ENCODE measurements at places on chromosomes 3 and 15.

- DNase-seq, result no peak
Observed at GRCh38 chr15:92672102-92672501, 16.5 kb upstream of the FAM174B start.

DNA sequence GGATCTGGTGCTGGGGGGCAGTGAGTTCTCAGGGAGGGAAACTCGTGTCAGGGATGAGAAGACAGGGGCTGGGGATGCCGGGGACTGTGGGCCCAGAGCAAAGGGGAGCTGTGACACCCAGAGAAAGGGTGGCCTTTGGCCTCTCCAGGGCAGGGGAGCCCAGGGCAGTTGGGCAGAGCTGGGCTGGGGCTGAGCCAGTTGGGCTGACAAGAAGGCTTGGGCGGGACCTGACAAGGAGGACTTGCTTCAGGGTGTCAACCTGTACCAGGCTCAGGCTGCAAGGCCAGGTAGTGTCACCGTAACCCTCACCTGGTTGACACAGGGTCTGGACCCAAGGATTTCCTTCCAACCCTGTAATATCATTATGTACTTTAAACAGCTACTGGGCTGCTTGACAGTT, 13.2 kb upstream of the ANPEP start:
- no peak for DNase-seq

GRCh38 chr3:30112902-30113484, 493.4 kb upstream of the TGFBR2 start:
- DNase-seq, result no peak

DNA sequence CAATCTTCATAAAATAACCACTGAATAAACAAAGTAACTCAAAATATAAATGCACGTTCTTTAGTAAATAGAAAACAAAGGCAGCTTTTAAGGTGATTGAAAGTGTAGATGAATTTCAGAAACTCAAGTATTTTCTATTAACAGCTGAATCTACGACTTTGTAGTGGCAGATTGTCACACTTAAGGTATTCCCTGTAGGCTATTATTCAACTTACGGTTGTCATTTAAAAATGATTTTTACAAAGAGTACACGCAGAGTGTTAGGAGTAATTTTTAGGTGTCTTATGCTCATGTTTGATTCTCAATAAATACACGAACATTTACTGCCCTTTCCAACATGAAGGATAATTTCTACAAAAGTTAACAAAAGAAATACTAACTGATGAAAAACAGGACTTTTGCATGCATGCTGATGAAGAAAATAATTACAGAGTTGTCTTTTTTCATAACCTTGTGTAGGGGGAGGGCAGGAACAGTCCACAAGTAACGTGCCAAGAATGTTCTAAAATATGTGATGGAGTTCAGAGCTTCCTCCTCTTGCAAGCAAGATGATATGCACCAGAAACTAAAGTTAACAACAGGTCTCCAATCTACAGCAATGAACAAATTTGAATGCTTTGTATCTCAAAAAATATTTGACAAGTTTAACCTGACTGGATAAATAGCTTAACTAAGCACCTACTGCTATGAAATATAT, 16.7 kb downstream of the DCBLD2 start:
- DNase-seq, result no peak

- no peak for DNase-seq
Observed at GRCh38 chr3:28280781-28281180, 39.4 kb downstream of the CMC1 start.

DNA sequence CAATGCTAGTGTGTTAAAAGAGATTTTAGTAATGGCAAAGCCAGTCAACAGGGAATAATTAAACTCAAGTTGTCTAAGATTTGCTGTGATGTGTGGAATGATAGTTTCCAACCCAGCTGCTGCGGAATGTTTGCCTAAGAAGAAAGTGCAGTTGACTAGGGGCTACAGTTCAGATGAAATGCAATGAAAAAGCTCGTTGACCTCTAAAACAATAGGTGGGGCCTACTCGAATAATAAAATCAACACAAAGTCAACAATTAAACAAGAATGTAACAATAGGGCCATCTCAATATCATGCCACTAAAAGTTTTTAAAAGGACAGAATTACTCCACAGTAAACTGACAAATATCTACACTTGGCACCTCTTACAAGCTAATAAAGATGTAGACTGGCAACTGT, 484.2 kb downstream of the MECOM start:
- DNase-seq, result no peak

DNA sequence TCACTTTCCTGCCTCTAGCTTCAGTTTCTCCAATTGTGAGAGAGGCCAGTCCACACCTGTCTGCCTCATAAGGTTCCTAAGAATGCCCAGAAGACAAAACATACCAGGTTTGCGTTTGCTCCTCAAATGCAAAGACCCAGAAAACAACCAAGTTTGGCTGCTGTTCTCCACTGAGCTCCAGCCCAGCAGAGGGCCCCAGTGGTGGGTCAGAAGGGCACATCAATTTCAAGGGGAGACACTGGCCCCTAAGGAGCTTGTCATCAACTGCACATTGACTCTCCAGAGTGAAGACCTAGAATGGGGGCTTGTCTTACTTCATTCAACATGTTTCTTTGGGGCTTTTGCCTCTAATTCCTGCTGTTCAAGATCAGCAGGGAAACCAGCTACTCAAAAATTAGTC, 127.9 kb upstream of the SLC6A11 start:
- no peak for DNase-seq

DNA sequence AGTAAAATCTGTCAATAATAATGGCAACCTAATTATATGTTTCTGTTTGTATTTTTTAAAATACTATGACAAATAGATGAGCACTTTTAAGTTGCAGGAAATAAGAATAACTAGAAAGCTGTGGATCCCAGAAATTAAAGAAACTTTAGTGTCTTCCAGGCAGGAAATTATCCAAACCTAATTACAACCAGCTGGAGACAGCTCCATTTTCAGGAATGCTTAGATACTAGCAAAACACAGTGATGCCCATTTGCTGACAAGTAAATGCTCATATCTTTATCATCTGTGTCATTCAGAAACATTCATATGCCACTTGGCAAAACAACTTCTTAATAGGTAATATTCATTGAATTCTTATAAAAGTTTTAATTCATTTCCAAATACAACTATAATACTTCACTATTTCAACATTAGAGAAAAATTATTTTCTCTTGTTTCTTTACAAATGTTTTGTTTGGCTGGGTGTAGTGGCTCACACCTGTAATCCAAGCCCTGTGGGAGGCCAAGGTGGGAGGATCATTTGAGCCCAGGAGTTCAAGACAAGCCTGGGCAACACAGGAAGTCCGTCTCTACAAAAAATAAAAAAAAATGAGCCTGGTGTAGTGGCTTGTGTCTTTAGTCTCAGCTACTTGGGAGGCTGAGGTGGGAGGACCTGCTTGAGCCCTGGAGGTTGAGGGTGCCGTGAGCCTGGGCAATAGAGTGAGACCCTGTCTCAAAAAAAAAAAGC, 169.1 kb upstream of the TSPAN3 start:
- no peak for DNase-seq

GRCh38 chr3:70981231-70981880, 602.2 kb downstream of the FOXP1 start:
- no peak for DNase-seq

DNA sequence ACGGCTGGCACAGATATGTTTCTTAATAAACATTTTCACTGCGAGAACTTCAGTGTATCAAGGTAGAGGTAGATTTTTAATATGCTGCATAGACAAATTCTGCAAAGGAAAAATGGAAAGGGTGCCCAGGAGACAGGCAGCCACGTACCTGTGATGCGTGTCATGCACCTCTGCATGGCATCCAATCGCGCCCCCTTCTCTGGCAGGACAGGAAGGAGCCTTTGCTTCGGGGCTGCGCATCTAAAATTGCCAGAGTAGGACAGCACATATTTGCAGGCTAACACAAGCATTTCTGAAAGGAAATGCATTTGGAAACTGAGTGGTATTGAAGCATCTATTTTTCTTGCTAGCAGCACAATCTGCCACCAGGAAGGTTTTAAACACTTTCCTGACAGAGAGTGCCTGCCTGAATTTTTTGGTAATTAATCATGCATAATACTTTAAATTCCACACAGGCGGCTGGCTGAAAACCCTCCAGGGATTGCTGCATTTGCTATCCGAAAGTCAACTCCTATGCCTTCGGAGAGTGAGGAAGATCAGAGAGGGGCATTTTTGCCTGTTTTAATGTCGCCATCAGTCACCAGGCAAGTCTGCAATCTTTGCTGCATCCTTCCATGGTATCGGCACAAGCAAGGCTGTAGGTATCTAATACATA, 165.1 kb upstream of the ATP10A start:
- DNase-seq, result no peak

- DNase-seq, result no peak
Observed at GRCh38 chr15:78420766-78421165, 17.2 kb upstream of the IREB2 start.

DNA sequence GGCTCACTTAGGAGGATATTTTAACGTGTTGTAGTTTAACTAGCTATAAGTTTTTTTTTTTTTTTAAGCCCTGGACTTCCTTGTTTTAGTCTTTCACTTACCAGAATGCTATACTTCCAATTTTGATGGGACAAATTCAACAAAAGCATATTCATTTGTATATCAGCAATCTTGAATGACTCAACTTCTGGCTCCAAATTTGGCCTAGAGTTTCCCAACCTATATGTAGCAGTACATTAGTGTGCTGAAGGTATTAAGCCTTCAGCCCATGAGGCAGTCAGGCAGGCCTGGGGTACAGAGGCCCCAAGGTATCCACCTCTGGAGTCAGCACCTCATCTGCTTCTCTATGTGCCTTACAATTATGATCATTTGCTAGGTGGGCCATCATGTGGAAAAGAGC, 5.9 kb downstream of the PBRM1 start:
- no peak for DNase-seq

GRCh38 chr3:197522183-197522715, 33.5 kb downstream of the BDH1 start:
- no peak for DNase-seq

DNA sequence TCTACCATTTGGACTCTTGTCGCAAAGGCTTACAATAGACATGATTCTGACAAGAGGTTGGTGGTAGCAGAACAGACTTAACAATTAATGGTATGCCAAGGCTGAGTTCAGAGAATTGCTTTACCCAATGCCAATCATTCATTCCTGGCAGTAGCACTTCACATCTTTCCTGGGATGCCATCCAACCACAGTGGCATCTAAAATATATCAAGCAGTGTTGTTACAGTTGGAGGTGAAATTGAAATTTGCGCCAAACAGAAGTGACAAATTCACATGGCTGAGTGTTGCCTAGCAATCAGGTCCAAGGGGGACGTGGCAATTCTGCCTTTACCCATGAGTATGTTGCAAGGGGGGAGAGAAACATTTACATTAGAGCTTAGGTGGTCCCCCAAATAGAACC, 21.0 kb upstream of the DPH6 start:
- no peak for DNase-seq

DNA sequence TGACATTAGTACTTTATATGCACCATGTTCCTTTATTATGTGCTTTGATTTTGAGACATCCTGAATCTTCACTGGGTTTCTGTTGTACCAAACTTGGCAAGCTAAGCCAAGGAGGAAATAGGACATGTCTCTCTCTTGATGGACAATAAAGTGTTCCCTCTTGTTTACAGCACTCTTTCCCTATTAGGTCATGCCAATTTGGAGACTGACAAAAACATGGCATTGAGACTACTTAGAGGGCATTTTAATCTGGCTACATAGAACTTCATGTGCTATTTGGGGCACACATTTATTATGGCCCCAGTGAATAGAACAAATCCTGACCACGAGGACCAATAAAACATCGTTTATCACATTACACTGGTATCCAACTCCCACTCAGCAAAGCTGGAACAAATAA, 85.3 kb upstream of the TNFSF10 start:
- DNase-seq, result no peak

DNA sequence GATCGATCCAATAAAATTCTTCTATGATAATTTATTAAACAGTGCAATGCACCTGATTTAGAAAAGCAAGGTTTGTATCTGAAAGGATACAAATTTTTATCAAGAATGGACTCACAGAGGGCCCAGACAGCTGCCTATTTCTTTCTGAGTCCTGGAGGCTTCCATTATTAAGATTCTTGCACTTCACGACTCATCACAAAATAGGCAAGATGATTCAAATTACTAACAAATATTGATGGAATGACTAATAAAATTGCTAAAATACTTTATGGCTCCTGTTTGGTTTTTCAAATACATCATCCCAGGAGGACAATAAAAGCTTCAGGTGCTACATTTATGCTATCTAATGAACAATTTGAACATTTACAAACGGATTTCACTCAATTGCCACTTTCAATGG, 483.0 kb upstream of the AGTR1 start:
- DNase-seq, result no peak

- DNase-seq, result no peak
Observed at GRCh38 chr3:175312791-175313190, 453.7 kb downstream of the NAALADL2 start.

GRCh38 chr15:67190326-67190725, 64.1 kb downstream of the AAGAB start:
- DNase-seq, result no peak

- no peak for DNase-seq
Observed at GRCh38 chr3:119322021-119322834, 28.0 kb downstream of the ARHGAP31 start.

GRCh38 chr3:175965036-175965435, 1105.9 kb downstream of the NAALADL2 start:
- no peak for DNase-seq

GRCh38 chr3:28649266-28649665, 300.6 kb upstream of the AZI2 start:
- DNase-seq, result no peak

DNA sequence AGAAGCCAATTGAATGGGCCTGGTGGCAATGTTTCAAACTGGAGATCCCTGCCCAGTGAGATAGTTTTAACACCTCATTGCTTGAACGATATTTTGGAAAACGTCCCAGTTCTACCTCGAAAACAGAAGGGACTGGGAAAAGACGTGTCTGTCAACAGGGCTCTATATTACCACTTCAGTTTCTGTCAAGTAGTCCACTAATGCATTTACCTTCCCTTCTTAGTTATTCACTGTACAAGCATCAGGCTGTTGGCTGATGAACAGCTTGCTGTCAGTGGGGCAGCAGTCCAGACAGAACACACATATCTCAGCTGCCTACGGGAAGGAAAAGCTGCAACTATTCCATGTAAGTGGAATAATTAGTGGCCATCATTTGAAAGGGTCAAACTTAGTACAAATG, 794.7 kb upstream of the GBE1 start:
- DNase-seq, result no peak

GRCh38 chr3:143306407-143306806, 186.8 kb downstream of the CHST2 start:
- DNase-seq, result no peak

DNA sequence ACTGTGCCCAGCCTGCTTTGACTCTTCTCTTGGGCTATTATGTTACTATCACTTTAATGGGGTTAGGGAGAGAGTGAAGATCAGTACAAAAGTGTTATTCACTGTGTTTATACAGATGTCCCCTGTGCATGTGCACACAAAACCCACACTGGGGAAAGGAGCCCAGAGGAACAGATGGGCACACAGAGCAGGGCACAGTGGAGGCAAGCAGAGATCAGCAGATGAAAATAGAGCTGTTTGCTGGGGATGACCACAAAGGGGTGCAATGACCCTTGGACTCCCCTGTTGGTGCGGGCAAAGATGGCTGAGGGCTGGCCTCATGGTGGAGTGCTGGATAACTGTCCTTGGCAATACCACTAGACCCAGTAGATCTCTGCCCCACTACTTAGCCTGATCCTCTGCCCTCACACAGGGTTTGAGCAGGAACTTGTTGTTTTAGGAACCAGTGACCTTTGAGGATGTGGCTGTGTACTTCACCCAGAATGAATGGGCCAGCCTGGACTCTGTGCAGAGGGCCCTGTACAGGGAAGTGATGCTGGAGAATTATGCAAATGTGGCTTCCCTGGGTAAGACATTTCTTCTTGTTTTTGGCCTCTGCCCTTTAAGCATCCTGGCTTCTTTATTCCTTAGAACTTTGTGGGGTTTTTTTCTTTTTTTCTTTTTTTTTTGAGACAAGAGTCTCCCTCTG, 5.3 kb downstream of the ZNF620 start:
- DNase-seq, result no peak
